Esophagus muscularis mucosa (tissue), 4 donors: ENCODE measurements at places on chromosomes 6 and 20. TPM values are rescaled to one million over a fixed set of nuclear protein-coding genes. Genes with fewer than 3 reads are reported as not detected.
A peak's percentile ranks its signal among the peaks of the same experiment; 100 is the strongest.

- no peak for DNase-seq
These were observed 111.3 kb downstream of the BANF2 start for GRCh38 chr20:17810847-17811627.

The FILIP1 gene
- 50.7 TPM for total RNA-seq

GRCh38 chr6:106490030-106490429 is 129.5 kb downstream of the CRYBG1 start:
- DNase-seq: no peak

GRCh38 chr20:25494506-25495188 is 87.2 kb downstream of the GINS1 start:
- DNase-seq: no peak

GRCh38 chr6:127247114-127248096 is 19.3 kb upstream of the RNF146 start:
- no peak for DNase-seq

DNA sequence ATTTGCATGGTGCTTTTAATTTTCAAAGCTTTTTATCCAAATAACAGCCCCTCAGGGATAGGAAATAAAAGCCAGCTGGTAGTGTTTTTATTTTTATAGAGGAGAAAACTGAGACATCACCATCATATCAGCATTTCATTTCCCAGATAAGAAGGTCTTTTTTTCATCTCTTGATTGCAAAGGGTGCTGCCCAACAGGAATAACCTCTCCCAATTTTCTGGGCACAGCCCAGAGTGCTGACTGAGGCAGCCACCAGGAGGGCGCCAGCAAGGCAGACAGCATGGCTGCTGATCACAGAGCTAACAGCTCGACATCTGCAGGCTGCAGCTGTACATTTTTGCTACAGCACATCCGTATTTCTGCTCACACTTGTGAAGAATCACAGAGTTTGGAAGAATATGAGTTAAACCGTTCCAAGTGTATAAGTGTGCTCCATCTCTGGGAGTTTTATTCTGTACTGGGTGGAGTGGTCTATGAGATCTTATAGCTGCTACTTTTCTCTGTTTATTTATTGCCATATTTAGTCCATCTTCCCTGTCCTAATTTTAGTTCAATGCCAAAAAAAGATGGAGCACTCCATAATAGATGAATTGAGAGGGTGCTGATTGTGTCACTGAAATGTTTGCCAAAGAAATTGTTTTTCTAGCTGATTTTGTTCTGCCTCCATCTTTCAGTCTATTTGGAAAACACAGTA is 85.5 kb upstream of the C20orf144 start:
- no peak for DNase-seq

GRCh38 chr20:61924211-61924857 is 141.3 kb downstream of the TAF4 start:
- DNase-seq: no peak

- DNase-seq: no peak
These were observed 33.4 kb downstream of the TGM2 start for GRCh38 chr20:38131588-38132121.

The VAPB gene
- total RNA-seq: 28.3 TPM

The DZANK1 gene
- total RNA-seq: 2.1 TPM

The TTK gene
- total RNA-seq: not detected

GRCh38 chr6:132902901-132903300 is 88.5 kb downstream of the RPS12 start:
- no peak for DNase-seq

GRCh38 chr20:32157611-32158010 is 48.1 kb downstream of the TM9SF4 start:
- no peak for DNase-seq

The SMLR1 gene
- not detected for total RNA-seq

- DNase-seq: peak; percentile 77
These were observed 7.0 kb downstream of the UBD start for GRCh38 chr6:29552512-29553051.

The APCDD1L gene
- total RNA-seq: 1.7 TPM
